ENCODE measurements at places on chromosomes 7 and 10.

DNA sequence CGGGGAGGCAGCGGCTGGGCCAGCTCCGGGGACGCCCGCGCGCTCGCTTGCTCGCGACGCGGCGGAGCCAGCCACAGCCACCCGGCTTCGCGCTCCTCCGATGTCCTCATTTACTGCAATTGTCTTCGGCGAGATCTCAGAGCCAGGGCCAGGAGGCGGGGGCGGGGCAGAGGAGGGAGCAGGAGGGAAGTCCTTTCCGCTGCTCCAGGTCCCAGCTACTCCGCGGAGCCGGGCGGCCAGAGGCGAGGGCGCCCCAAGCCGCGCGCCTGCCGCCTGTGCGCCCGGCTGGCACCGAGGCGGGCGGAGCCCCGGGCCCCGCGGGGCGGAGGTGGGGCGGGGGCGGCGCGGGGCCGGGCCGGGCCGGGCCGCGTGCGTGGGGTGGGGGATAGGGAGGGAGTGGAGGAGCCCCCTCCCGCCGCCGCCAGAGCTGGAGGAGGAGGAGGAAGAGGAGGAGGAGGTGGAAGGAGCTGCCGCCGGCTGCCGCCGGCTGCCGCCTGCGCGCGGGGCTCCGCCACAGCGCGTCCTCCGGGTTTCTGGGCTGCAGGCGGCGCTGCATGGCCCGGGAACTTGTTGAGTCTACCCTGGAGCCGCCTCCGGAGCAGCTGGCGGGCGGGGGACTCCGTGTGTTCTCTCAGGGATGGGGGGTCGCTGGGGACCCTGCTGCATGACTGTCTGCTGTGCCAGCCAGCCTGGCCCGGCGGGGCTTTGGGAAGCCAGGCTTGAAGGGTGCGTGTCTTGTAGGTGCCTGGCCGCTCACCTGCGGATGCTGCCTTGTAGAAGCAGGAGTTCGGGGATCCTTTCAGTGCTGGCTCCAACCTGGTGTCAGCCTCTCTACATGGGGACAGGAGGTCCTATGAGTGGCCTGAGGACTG, at the start of gene INSYN2A:
Gene INSYN2A, minus strand, starts transcription at position 310 of the 872 bp plus-strand sequence. CDS start 20,196 bp downstream, outside the sequence.
- no peak for DNase-seq

DNA sequence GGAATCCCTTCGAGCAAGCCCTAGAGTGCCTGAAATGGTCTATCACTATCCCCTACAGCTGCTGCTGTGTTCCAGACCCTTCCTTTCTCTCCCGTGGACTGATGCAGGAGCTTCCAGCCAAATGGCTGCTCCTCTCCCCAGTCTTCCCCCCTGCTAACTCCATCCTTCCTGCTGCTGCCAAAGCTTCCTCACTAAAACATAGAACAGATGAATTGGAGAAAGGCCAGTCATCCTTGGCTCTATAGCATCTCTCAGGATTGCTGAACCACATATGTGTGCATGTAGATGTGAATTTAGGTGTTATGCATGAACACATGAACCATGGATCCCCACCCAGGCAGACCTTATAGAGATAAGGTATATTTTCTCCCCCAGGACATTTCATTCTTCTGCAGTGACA, 60.7 kb downstream of the GPR26 start:
- DNase-seq = no peak

DNA sequence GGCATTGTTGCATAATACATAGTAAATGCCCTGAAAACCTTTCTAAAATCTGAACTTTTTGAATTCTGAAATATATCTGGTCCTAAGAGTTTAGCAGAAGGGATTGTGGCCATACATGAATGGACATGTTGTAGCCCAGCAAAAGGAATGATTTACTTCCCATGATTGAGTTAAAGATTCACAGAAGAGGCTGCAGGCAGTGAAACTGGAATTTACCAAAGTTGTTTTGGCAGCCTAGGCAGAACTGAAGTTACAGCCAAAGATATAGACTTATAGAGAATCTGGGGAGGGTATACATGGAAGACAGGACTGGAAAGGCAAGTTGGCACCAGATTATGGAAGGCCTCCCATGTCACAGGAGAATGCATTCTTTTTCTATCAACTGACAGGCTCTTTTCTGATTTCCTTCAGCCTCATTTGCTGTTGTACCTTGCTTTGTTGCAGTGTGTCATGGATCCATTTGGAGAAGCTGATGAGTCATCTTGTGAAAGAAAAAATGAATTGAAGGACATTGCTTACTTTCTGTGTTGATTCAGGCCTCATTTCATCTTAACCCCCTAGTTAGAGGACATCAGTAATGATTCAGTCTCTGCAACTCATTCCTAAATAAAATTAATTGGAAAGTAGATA, 356.2 kb upstream of the LRGUK start:
- DNase-seq = no peak

DNA sequence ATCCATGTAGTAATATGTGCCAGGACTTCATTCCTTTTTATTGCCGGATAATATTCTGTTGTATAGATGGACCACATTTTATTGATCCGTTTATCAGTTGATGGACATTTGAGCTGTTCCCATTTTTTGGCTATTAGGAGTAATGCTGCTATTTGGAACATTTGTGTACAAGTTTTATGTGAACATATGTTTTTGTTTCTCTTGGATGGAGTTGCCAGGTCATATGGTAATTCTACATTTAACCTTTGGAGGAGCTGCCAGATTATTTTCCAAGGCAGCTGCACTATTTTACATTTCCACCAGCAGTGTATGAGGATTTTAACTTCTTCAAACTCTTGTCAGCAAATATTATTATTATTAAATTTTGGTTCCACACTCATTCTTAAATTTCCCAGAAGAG, 59.2 kb downstream of the C10orf90 start:
- no peak for DNase-seq

DNA sequence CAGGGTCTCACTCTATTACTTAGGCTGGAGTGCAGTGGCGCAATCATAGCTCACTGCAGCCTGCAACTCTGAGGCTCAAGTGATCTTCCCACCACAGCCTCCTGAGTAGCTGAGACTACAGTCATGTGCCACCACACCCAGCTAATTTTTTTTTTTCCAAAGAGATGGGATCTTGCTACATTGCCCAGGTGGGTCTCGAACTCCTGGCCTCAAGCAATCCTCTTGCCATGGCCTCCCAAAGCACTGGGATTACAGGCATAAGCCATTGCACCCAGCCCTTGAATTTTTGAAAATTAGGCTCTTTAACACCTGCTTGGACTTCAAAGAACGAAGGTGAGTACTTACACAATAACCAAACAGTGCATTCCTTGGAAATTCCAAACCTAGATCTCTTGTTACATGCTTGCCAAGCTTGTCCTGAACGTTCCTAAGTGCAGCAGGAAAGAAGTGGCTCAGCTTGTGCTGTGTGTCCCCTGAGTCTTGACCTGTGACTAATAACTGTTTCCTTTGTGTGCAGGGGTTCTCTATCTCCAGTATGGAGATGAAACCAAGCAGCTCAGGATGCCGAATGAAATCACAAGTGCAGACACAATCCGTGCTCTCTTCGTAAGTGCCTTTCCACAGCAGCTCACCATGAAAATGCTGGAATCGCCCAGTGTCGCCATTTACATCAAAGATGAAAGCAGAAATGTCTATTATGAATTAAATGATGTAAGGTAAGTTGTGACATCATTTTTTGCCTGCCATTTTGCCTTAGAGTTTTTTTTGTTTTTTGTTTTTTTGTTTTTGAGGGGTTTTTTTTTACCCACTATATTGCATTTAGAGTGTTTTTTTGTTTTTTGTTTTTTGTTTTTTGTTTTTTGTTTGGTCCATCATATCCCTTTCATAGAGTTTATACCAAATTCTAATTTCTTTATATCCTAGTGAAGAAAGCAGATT, 223.8 kb downstream of the KIAA1217 start:
- no peak for DNase-seq

- no peak for DNase-seq
Observed at GRCh38 chr10:51862149-51862548, 162.8 kb upstream of the CSTF2T start.

Data from LNCaP clone FGC (cell line).